ENCODE measurements at places on chromosomes 5 and 9.

DNA sequence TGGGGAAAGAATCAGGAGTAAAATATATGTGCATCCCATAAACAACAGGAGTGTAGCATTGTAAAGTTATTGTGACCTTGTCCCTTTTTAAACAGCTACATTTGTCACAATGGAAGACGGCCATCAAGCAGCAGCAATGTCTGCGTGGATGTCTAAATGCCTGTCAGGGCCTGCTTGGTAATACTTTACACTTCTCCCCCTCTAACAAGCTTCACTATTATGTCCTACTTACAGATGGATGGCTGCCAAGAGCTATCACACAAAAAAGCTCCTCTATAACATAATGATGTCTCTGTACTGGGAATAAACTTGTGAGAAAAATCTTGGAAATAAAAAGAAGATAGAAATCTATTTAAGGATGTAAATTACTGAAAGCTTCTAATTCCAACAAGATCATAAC, 213.0 kb downstream of the FBXL17 start:
- DNase-seq = no peak

DNA sequence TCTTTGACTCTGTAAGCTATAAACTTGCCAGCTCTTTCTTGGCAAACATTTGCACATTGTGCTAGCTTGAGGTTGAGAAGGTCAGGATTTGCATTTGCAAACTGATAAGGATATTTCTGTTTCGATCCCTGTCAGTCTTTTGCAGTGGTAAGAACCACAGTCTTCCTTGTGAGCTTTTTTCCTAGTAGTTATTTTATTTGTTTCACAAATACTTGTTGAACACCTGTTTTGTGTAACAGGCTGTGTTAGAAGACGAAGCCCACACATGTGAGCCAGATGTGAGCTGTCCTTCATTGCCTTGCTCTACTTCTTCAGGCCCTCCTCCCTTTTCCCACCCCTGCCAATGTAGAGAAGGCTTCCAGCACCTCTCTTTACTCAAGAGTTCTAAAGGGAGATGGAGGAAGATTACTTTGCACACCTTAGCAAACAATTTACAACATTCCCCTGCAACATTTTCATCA, 327.0 kb upstream of the KLF4 start:
- no peak for DNase-seq

GRCh38 chr9:137046088-137046787, at the start of gene NPDC1:
NPDC1 (minus strand) TSS chr9:137046177; CDS start chr9:137045989, 188 bp downstream.
- peak; percentile 74 for DNase-seq

DNA sequence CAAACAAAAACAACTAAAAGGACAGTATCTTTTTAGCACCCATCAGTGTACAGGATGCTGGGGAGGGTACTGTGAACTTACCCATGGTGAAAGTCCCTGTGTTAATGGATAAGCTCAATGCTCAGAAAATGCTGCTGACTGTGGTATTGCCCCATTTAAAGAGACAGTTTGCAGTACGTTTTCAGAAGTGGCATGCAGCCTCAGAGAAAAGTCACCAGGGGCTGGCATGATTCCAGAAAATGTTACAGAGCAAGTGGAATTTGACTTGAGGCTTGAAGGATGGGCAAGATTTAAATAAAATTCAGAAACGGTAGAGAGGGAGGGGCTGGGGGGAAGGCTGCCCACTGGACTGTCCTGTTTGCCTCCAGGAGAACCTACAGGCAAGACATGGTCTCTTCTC, 7.2 kb downstream of the S1PR3 start:
- no peak for DNase-seq

- no peak for DNase-seq
Measured at GRCh38 chr9:109730228-109730627, 49.8 kb upstream of the PALM2AKAP2 start.

Data from activated CD4-positive, alpha-beta T cell treated with anti-CD3 and anti-CD28 coated beads, Interleukin-2, amount 50 U/mL, for 4 hours (primary cell).